H9 (cell line): ENCODE measurements at places on chromosomes 2 and 18.

DNA sequence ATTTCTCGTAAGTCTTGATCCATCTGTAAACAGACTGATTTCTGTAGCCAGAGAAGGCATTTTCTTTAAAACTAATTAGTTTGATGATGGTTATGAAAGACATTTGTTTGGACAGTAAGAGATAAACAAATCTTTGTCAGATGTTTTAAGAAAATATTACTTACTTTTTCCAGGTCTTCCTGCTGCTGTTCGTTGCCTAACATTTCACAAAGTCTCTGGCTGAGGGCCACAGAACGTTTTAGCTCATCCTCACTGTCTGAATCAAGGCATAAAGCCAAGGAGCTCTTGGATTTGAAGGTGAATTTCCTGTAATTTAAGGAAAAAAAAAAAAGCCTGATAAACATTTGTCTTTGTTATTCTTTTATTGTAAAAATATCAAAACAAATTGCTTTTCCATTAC, 57.8 kb downstream of the VIL1 start:
- no peak for DNase-seq

DNA sequence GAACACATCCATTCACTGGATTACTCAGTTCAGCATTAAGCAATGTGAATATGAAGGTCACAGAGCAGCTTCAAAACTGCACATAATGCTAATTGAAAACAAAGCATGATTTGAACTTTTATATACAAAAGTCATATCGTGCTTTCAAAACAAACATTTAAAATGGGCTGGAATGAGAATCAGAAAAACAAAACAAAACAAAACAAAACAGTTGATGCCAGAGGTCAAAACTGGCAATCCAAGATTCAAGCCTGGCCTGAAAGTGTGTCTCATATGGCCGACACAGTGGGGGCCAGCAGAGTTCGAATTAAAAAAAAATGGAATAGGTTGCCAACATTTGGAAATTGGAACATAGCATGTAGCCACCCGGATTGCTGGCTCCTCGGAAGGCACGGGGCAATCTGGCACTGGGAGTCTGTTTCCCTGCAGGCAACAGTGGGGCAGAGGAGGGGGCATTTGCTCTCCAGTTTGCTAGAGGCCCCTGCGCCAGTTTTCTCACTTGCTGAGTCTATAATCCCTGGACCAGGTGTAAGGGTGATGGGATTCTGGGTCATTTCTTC, 294.4 kb downstream of the ZNF521 start:
- no peak for DNase-seq

DNA sequence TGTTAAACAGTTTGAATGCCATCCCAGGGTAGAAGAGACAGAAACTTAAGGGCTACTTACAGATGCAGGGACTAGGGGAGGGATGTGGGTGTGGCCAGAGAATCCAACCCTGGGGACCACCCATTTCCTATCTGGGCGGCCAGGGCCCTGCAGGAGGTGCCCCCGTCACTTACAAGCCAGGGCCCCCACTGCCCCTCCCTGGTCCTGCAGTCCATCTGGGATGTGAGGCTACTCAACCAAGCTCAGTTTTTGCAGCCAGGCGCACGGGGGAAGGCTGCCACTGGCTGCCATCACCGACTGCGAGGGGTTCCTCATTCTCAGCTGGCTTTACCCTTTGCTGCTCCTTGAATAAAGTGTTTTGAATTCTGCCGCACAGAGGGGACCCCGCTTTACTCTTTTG, 42.1 kb downstream of the RRM2 start:
- DNase-seq: no peak

GRCh38 chr2:130754811-130755210, 529 bp upstream of the AMER3 start:
- no peak for DNase-seq

DNA sequence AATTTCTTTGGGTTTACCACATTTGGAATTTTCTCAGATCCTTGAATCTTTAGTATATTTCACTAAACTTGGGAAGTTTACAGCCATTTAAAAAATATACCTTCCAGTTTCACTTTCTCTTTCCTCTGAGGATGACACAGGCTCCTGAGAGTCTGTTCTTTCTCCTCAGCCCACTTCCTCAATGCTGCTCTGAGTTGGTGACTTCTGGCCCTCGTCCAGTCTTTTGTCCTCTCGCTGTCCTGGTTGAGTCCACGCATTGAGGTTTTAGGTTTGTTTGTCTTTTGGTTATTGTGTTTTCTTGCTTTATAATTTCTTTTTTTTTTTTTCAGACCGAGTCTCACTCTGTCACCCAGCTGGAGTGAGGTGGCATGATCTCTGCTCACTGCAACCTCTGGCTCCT, 40.7 kb upstream of the GALR1 start:
- DNase-seq: no peak

DNA sequence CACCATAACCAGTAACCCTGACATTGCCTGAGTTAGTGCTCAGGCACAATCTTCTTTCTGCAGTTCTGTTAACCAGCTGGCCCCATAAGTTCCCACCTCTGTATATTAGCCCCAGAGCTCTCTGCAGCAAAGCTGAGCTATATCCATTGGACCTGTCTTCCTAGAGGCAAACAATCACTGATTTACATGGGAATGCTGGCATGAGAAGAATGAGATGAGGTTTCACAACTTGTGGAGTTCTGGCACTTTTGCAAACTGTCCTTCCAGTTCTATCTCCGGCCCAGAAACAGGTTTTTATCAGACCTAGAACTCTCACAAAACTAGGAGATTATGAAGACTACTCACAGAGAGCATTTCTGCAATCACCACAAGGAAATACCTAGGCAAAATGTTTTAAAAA, 7.9 kb upstream of the CCBE1 start:
- no peak for DNase-seq

GRCh38 chr2:146457221-146457620, 1387.6 kb upstream of the ACVR2A start:
- DNase-seq: no peak

GRCh38 chr2:73292316-73292905, 937 bp downstream of the EGR4 start:
- no peak for DNase-seq

- no peak for DNase-seq
Measured at GRCh38 chr2:186917866-186918265, 68.9 kb upstream of the ZSWIM2 start.

DNA sequence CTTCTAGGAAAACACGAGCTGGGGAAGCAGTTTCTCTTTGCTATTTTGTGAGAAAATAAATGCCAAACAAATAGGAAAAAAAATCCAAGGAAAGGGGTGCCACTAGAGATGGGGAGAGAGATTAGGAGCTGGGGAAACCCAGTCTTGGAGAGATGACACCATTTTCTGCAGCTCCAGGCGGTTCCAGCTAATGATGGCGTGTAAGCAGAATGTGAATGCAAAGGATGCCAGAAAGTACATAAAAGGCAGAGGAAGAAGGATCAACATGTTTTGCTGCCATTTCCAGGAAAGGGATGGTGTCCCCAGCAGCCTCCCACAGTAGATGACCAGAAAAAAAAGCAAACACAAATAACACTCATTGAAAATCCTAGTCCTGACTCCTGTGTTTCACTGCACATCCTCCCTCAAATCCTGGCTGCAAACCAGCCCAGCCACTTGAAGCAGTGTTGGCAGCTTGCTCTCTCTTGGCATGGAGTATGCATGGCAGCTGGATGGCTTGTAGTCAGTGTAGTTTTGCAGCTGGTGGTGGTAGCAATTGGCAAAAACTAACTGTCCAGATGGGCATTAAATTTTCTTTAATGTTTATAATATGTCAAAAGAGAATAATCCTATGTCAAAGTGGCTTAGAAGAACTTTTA, 93.6 kb downstream of the FTCDNL1 start:
- no peak for DNase-seq

- DNase-seq: no peak
Measured at GRCh38 chr2:15485949-15486348, 75.2 kb downstream of the NBAS start.

DNA sequence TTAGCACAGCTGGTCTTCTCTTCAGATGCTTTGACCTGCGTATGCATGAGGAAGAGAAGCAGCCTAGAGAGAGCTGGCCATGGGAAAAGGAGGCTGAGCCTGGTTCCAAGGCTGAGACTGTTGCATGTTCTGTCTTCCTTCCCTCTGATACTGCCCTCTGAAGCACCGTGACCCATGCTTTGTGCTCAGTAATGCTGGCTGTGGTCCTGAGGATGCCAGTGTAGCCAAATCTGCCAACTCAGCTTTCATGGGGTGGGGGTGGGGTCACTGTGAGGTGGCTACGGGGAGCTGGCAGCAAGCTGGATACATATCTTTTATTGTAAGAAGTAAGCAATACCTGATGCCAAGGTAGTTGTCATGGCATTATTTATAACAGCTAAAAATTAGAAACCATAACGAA, 41.5 kb downstream of the EPAS1 start:
- DNase-seq: no peak

GRCh38 chr18:54503131-54503894, 87.7 kb upstream of the DYNAP start:
- DNase-seq: no peak

DNA sequence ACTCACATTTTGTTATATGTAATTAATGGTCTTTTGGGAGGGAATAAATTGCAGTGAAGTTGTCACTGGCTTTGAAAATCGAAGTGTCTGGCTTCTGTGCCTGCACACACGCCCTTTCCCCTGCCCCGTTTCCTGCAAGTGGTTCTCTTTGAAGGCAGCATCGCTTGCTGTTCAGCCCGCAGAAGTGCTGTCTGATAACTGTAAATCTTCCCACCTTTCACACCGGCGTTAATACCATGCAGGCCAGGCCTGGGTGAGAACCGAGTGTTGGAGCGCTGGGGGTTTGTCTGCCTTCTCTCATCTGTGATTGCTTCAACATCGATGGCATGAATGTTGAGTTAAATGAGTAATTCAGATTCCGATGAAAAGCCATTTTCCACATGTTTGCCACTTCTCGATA, 37.9 kb upstream of the RPL31 start:
- DNase-seq: no peak

GRCh38 chr2:61707984-61708852, 145.6 kb downstream of the FAM161A start:
- no peak for DNase-seq

DNA sequence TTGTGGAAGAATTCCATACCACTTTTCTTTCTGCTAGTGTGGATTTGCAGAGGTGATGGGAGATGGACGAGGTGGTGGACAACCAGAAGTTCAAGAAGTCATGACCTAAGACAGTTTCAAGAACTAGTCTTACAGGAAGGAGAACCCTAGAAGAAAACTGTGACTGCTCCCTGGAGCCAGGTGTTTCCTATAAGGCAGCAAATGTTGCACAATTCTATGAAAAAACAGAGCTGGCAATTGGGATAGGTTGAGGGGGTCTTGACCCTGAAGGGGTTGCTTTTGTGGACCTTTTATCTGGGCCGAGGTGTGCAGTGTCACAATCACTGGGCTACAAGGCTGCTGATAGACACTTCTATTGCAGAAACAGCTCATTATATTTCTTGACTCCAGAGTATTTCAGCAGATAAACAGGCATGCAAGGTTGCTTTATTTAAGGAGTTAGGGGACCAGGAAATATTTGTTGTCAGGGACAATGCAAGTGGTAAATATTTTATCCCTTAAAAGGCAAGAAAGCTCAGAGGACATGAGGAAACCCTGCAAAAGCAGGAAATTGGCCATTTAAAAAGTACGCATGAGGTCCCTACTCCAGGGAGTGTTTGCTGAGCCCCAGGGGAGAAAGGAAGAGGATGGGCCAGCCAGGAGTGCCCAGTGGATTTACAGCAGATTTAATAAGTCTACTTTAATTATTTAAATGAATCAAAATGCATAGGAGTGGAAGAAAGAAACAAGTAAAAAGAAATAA, 22.9 kb downstream of the APCDD1 start:
- peak; percentile 48 for DNase-seq

GRCh38 chr2:32262105-32262504, 2.6 kb downstream of the NLRC4 start:
- no peak for DNase-seq

GRCh38 chr2:17574406-17575073, 34.0 kb downstream of the VSNL1 start:
- DNase-seq: no peak

- no peak for DNase-seq
Measured at GRCh38 chr2:188600536-188601210, 309.0 kb downstream of the GULP1 start.

DNA sequence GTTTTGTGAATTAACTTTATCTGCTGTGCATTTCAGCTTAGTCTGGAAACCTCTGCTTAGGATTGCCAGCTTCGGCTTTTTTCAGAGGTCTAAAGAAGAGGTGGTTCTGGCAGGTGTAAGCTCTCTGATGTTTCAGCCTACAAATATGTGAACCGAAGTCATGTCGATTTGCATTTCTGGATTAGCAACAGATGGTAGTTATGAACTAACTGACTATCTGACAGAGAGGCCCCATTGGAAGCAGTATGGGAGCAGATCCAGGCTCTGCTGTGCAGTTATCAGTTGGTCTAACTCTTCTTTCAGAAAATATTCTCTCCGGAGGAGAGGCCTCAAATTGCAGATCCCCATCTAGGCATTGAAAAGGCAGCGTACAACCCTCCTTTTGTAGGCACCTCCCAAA, 32.7 kb upstream of the SPRED2 start:
- no peak for DNase-seq

- DNase-seq: no peak
Measured at GRCh38 chr2:170562928-170563327, 152.2 kb upstream of the SP5 start.

- DNase-seq: no peak
Measured at GRCh38 chr2:157172239-157172638, 85.3 kb upstream of the GALNT5 start.

DNA sequence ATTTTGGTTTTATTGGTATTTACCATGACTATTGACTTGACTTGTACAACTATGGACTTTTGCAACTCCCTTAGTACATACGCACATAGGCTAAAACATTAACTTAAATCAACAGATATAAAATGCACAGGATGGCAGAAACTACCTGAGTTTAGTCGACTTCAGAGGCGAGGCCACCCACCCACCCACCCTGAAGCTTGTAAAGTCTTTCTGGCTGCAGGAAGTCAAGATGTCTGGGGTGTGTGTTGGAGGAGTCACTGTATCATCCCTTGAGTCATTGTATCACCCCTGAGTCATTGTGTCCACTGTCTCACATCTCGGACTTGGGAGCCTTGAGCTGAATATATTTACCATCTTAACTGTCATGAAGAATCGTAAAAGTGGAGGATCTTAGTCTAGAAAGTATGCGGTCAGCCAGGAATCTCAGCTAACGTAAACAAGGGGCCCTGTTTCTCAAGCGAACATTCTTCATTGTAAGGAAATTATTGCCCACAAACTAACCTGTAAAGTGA, 140.0 kb upstream of the ST6GAL2 start:
- no peak for DNase-seq

GRCh38 chr2:235390108-235390815, 103.6 kb upstream of the AGAP1 start:
- no peak for DNase-seq

DNA sequence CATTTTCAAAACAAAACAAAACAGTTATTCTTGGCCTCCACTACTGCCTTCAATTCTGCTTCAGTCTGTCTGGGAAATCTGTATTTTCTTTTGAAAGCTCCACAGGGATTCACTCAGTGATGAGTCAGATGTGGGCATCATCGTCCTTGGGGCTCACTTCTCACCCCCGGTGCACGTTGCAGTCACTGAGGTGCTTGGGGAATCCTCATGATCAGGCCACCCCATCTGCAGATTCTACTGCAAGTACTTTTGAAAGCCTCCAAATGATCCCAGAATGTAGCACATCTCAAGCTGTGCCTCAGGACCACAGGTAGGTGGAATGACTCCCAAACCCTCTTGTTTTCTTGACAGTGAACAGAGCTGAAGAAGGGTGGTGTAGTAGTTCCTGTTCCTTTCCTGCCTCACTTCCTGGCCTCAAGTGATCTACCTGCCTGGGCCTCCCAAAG, 34.3 kb downstream of the LPIN2 start:
- DNase-seq: no peak

GRCh38 chr2:131004446-131005209, 88.6 kb downstream of the FAM168B start:
- DNase-seq: no peak

GRCh38 chr2:10984418-10985135, 72.8 kb downstream of the KCNF1 start:
- DNase-seq: no peak
